Vagina (tissue), 2 donors: ENCODE measurements at places on chromosomes 12 and 14.

GRCh38 chr12:24902511-24903328, 46.2 kb downstream of the BCAT1 start:
- peak overlapping the region; percentile 56 for H3K4me3 ChIP-seq
- no peaks in the 10 kb centered on the region for H3K27me3 ChIP-seq
- DNase-seq = no peak

DNA sequence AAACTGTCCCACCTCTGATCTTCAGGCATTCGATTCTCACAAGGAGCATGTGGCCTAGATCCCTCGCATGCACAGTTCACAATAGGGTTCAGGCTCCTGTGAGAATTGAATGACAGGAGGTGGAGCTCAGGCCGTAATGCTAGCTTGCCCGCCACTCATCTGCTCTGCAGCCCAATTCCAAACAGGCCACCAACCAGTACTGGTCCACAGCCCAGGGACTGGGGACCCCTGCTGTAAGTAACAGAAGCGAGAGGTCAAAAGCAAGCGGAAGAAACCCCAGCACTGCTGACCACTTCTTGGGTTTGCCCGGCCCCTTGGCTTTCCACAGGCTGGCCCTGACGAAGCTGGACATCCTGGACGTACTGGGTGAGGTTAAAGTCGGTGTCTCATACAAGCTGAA, 8.5 kb upstream of the SIVA1 start:
- no peak overlapping the region for H3K4me3 ChIP-seq
- H3K4me1 ChIP-seq = peaks cover 33% of the 10 kb centered on the region
- no peak overlapping the region for H3K27ac ChIP-seq
- DNase-seq = no peak
- H3K27me3 ChIP-seq = no peaks in the 10 kb centered on the region

GRCh38 chr12:8692573-8692972, 5.2 kb upstream of the RIMKLB start:
- no peak for DNase-seq
- no peak overlapping the region for H3K4me3 ChIP-seq
- peaks cover 12% of the 10 kb centered on the region for H3K4me1 ChIP-seq

DNA sequence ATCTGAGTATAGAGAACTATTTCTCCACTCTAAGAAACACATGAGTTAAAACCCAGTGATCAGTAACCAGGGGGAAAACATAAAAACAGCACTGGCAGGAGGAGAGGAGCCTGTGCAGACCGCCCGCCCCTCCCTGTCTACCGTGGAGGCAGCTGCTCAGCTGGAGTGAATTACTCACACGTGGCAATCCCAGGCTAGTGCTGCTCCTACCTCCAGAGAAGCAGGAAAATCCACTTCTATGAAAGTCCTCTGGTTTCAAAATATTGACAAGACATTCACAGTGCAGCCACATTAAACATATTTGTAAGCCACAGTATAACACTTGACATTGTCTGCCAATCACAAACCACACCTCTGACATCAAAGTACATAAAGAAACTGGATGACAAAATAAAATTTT, 16.7 kb downstream of the TMEM132D start:
- no peak overlapping the region for H3K27ac ChIP-seq
- H3K4me1 ChIP-seq = no peaks in the 10 kb centered on the region
- H3K4me3 ChIP-seq = no peak overlapping the region
- H3K36me3 ChIP-seq = no peaks in the 10 kb centered on the region

DNA sequence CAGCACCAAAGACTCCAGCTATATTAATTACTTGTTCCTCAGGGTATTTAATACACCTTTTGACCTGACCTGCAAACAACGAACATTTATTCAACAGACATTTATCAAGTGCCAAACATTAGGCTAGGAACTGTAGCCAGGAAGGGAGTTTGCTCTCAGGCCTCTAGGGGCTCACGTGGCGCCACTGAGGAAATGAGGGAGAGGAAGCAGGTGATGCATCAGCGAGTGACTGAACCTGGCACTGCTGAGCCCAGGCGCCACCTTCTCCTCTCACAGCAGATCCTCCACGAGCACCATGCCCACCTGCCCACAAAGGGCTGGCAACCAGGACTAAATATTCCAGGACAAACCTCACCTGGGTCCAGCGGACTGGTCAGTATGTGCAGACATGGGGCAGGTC, 50.2 kb downstream of the SETD3 start:
- H3K4me3 ChIP-seq = no peak overlapping the region
- no peaks in the 10 kb centered on the region for H3K4me1 ChIP-seq
- no peak for DNase-seq
- no peaks in the 10 kb centered on the region for H3K36me3 ChIP-seq
- no peaks in the 10 kb centered on the region for H3K27me3 ChIP-seq

GRCh38 chr14:92472860-92473259, 40.7 kb upstream of the RIN3 start:
- peaks cover 24% of the 10 kb centered on the region for H3K4me1 ChIP-seq
- no peak overlapping the region for H3K4me3 ChIP-seq
- no peaks in the 10 kb centered on the region for H3K36me3 ChIP-seq
- no peaks in the 10 kb centered on the region for H3K27me3 ChIP-seq
- peak overlapping the region; percentile 68 for H3K27ac ChIP-seq
- DNase-seq = peak; percentile 52

- no peak overlapping the region for H3K27ac ChIP-seq
- H3K27me3 ChIP-seq = no peaks in the 10 kb centered on the region
- DNase-seq = peak; percentile 16
- peaks cover 20% of the 10 kb centered on the region for H3K4me1 ChIP-seq
- no peak overlapping the region for H3K4me3 ChIP-seq
- peaks cover 42% of the 10 kb centered on the region for H3K36me3 ChIP-seq
Observed at GRCh38 chr12:13218641-13219040, 22.1 kb downstream of the EMP1 start.

GRCh38 chr12:111268738-111269572, 99.9 kb downstream of the PHETA1 start:
- no peaks in the 10 kb centered on the region for H3K4me1 ChIP-seq
- no peaks in the 10 kb centered on the region for H3K27me3 ChIP-seq
- no peak overlapping the region for H3K27ac ChIP-seq
- DNase-seq = no peak

GRCh38 chr12:106982229-106982628, 4.7 kb downstream of the MTERF2 start:
- peaks cover 31% of the 10 kb centered on the region for H3K4me1 ChIP-seq
- DNase-seq = no peak

- H3K27ac ChIP-seq = no peak overlapping the region
- DNase-seq = no peak
- H3K4me3 ChIP-seq = no peak overlapping the region
- peaks cover 5% of the 10 kb centered on the region for H3K4me1 ChIP-seq
Observed at GRCh38 chr12:58143498-58143995, 202.2 kb downstream of the ATP23 start.

- no peaks in the 10 kb centered on the region for H3K36me3 ChIP-seq
- peaks cover 16% of the 10 kb centered on the region for H3K4me1 ChIP-seq
- H3K4me3 ChIP-seq = peak overlapping the region; percentile 32
Observed at GRCh38 chr12:1662761-1663439, 28.0 kb upstream of the ADIPOR2 start.

DNA sequence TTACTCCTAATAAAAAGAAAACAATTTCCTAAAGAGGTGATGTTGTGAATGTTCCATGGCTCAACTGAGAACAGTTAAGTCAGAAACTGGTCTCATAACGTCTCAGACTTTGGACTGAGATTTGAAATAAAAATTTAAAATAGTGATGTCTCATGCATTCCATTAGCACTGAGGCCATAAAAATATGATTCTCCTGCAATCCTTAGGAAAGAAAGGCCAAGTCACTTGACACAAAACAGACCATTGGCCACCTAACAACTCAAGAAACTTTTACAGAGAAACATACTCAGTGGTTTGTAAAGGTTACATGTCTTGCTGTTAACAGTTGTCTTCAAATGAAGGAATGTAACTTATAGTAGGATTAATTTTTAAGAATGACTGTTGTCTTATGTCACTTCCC, 58.1 kb downstream of the STAB2 start:
- no peak overlapping the region for H3K4me3 ChIP-seq
- no peaks in the 10 kb centered on the region for H3K36me3 ChIP-seq
- H3K4me1 ChIP-seq = no peaks in the 10 kb centered on the region

DNA sequence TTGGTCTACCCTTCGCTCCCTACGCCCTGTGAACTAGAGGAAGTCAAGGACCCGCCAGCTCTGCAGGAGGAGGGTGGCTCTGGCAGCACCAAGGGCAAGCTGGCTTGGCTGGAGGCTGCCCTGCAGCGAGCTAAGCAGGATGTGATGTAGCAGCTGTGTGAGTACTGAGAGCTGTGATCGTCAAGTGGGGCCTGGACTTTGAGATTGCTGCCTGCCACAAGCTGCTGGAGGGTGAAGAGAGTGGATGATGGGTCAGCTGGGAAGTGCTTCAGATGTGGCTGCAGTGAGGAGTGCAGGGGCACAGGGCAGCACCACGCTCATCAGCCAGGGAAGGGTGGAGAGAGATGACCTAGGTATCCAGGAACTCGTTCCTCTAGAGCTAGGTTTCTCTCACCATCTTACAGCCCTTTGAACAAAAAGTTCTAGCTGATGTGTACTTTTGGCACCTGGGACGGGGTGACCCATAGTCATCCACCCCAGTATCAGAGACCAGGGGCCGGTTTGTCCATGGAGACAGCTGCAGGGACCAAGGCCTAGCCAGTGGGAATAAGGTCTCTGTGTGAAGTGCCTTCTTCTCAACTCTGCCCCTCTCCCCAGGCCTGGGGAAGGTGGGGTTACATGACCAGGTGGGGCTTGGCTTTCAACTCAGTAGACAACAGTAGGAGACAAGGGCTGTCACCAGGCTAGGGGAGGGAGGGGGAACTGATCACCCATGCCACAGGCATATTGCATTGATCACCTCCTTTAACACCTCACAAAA, 3.2 kb downstream of the KRT86 start:
- H3K36me3 ChIP-seq = no peaks in the 10 kb centered on the region
- DNase-seq = peak; percentile 74
- no peaks in the 10 kb centered on the region for H3K27me3 ChIP-seq

DNA sequence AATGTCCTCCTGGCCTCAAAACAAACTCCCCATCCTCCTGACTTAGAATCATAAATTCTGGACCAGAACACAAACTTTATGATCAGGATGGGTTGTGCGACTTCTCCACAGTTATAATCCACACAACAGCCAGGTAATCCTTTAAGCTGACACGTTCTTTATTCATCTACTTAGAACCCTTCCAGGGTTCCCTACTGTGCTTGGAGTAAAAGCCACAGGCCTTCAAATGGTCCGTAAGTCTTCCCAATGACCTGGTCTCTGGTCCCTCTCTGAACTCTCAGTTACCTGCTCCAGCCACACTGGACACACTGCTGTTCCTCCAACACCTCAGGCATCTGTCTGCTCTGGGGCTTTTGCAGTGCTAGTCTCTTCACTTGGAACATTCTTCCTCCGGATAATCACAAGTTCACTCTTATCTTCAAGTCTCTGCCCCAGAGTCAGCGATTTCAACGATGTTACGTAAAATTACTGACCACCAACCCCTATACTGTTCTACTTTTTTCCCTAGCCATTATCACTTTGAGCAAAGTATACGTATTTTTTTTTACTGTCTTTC, 1.7 kb upstream of the RNASE7 start:
- no peaks in the 10 kb centered on the region for H3K36me3 ChIP-seq
- H3K27me3 ChIP-seq = no peaks in the 10 kb centered on the region
- no peak overlapping the region for H3K4me3 ChIP-seq
- H3K27ac ChIP-seq = peak overlapping the region; percentile 88
- H3K4me1 ChIP-seq = peaks cover 48% of the 10 kb centered on the region
- DNase-seq = no peak

- no peaks in the 10 kb centered on the region for H3K36me3 ChIP-seq
- no peak for DNase-seq
- H3K4me3 ChIP-seq = no peak overlapping the region
- H3K27ac ChIP-seq = no peak overlapping the region
Observed at GRCh38 chr14:22776215-22776614, 9.7 kb downstream of the OXA1L start.

DNA sequence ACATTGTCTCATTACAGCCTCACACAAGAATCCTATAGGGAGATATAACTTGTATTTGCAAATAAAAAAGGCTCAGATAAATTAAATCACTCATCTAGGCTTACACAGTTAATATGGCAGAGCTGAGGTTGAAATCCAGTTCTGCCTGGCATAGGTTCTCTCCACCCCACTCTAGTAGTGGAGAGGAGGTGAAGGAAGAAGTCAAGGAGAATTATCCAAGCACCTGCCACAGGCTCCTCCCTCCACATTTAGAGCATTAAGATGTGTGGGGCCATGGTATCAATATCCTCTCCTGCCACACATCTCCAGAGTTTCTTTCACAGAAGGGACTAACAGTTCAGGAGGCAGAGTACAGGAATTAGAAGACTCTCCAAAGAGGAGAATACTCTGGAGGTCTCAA, 22.5 kb upstream of the STAC3 start:
- no peak overlapping the region for H3K27ac ChIP-seq
- H3K4me1 ChIP-seq = no peaks in the 10 kb centered on the region
- no peak overlapping the region for H3K4me3 ChIP-seq
- DNase-seq = no peak
- no peaks in the 10 kb centered on the region for H3K27me3 ChIP-seq

- H3K27ac ChIP-seq = no peak overlapping the region
- no peaks in the 10 kb centered on the region for H3K36me3 ChIP-seq
- peaks cover 7% of the 10 kb centered on the region for H3K4me1 ChIP-seq
- H3K4me3 ChIP-seq = no peak overlapping the region
Observed at GRCh38 chr14:32567543-32568384, 238.7 kb downstream of the AKAP6 start.

DNA sequence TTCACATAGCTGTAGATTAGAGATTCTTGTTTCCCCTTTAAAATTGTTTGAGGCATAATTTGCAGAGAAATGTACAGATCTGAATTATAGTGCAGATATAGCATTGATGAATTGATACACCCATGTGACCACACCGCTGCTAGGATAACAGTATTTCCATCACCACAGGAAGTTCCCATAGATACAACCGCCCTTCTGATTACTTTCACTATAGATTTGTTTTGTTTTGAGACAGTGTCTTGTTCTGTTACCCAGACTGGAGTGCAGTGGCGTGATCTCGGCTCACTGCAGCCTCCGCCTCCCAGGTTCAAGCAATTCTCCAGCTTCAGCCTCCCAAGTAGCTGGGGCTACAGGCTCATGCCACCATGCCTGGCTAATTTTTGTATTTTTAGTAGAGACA, 8.8 kb upstream of the ASPG start:
- no peaks in the 10 kb centered on the region for H3K4me1 ChIP-seq
- no peaks in the 10 kb centered on the region for H3K36me3 ChIP-seq
- H3K27ac ChIP-seq = no peak overlapping the region
- DNase-seq = no peak
- H3K4me3 ChIP-seq = no peak overlapping the region

DNA sequence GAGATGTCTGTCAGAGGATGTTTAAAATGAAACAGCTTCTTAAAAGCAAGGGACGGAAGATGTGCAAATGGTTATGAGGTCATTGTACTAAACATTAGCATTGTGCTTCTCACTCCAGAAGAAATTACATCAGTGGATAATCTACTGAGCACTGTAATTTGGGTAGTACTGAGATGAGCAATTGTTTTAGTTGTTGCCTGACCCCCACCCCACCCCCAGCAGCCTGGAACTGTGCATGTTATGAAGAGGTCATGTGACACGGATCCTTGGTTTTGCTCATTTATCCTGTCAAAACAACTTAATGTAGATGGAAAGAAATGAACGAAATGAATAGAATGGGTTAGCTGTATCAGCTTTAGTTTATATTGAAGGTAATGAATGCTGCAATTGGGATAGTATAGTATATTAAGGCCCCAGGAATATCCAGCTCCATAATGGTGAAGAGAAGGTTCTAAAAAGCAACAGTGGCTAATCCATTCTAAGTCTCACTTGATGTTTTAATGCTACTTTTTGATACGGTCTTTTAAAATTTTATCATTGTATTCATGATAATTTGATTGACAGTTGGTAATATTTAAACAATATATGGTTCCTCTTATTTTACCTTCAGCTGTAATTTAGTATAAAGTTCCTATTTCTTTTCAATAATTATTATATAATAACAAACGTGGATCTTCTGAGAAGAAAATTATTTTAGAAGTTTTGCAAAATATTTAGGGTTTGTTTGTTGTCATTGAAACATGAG, 58.5 kb downstream of the WNK1 start:
- H3K4me3 ChIP-seq = no peak overlapping the region
- H3K4me1 ChIP-seq = peaks cover 32% of the 10 kb centered on the region
- no peaks in the 10 kb centered on the region for H3K27me3 ChIP-seq
- H3K36me3 ChIP-seq = no peaks in the 10 kb centered on the region
- no peak for DNase-seq
